ENCODE measurements at places on chromosomes 12 and 14.

DNA sequence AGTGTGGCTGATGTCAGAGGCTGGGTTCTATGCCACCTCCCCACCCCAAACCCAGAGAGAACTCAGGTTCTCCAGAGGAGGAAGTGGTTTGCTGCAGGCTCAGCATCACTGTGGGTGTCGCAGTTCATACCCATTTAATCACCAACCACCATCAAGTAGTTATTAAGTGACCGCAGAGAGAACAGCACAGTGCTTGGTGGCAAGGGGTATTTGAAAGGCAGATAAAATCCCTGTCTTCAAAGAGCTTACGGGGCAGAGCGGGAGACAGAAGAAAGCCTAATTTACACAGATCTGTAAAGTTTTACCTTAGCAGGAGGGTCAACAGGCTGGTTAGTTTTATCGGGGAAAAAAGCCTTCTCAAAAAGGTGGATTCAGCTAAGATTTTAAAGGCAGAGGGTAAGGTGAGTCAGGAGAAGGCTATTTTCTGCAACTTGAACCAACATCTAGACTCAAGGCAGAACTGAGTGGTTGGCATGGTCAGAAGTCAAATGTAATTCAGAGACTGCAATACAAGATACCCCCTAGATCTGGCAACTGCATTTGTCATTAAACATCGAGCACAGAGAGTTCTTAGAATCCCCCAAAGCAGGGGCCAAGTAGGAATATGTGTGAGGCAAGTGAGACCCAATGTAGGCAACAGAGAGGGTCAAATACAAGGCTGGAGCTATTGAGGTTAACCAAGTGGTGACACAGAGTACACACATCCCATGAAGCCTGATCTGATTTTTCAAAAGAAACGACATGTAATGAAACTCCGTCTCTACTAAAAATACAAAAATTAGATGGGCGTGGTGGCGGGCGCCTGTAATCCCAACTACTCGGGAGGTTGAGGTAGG lies 13.2 kb downstream of the PXN start:
- peaks cover 13% of the 10 kb centered on the region for H3K36me3 ChIP-seq
- H3K27ac ChIP-seq = peak overlapping the region; percentile 91
- H3K4me1 ChIP-seq = peaks cover 51% of the 10 kb centered on the region
- H3K27me3 ChIP-seq = peaks cover 6% of the 10 kb centered on the region
- H3K4me3 ChIP-seq = no peak overlapping the region

DNA sequence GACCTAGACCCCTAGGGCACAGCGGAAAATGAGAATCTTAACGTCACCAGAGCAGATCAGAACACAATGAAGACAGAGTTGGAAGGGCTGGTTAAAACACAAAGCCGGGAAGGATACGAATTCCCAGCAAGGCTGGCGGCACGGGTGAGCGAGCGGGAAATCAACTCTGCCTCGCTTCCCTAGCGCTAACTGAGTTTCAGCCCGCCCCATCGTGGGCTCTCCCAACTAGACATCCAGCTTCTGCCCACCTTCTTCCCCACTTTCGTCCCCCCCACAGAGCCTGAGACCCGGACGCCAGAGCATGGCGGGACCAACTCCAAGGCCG lies 377 bp downstream of the CCNT1 start:
- peaks cover 38% of the 10 kb centered on the region for H3K4me1 ChIP-seq
- H3K36me3 ChIP-seq = peaks cover 40% of the 10 kb centered on the region
- peak; percentile 31 for DNase-seq
- H3K27ac ChIP-seq = peak overlapping the region; percentile 99
- H3K4me3 ChIP-seq = peak overlapping the region; percentile 92

DNA sequence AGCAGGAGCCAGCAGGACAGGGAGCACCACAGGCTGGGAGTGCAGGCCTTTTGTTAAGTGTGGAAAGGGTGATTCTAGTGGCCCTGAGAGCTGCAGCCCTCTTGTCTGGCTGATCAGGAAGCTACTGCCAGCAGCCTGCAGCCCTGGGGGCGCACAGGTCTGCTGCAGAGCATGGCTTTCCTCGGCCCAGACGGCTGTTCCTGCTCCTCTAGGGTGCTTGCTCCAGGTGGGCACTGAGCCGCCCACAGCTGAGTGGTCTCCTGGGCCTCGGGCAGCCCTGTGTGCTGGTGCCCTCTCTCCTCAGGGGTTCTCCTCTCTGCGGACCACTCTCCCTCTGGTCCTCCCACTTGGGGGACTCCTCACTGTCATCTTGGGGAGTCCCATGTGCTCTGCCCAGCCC lies 18.9 kb downstream of the CCDC88C start:
- no peak overlapping the region for H3K4me3 ChIP-seq
- no peak for DNase-seq
- peaks cover 25% of the 10 kb centered on the region for H3K36me3 ChIP-seq
- peaks cover 6% of the 10 kb centered on the region for H3K27me3 ChIP-seq
- H3K4me1 ChIP-seq = peaks cover 87% of the 10 kb centered on the region

DNA sequence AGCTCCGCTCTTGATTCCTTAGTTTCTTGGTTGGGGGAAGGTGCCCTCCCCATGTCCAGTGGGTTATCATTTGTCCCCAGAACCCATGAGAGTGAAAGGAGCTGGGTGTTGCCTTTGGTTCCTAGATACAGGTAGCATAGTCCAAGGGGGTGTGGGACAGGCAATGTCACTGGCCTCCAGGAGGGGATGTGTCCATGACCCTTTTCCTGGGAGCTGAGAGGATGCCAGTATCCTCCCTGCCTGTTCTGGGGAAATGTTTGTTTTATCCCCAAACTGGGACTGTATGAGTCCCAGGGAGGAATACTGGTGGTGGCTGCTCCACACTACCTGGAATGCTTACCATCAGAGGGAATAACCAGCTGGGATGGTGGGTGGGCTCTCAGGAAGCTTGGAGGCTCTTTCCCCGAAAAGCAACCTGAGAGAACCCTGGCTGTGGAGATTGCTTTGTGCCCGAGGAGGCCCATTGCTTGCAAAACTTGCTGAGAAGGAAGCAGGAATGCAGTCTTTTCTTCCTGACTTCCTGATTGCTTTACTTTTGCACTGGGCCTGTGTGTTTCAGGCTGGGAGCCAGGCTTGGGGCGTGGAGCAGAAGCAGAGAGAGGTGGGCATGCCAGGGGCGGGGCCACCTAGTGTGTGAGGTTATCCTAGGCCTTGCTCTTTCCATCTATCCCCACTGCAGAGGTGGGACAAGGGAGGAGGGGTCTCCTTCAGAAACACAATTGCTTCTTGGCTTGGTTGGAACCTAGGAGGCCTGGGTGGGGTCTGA lies 715 bp upstream of the SLC10A1 start:
- DNase-seq = no peak
- no peaks in the 10 kb centered on the region for H3K36me3 ChIP-seq
- no peak overlapping the region for H3K27ac ChIP-seq
- H3K4me1 ChIP-seq = peaks cover 14% of the 10 kb centered on the region

GRCh38 chr12:52715416-52715815 lies 12.1 kb upstream of the KRT77 start:
- peaks cover 17% of the 10 kb centered on the region for H3K4me1 ChIP-seq
- DNase-seq = peak; percentile 14
- peak overlapping the region; percentile 66 for H3K4me3 ChIP-seq
- H3K36me3 ChIP-seq = no peaks in the 10 kb centered on the region
- no peak overlapping the region for H3K27ac ChIP-seq
- peaks cover 43% of the 10 kb centered on the region for H3K27me3 ChIP-seq

DNA sequence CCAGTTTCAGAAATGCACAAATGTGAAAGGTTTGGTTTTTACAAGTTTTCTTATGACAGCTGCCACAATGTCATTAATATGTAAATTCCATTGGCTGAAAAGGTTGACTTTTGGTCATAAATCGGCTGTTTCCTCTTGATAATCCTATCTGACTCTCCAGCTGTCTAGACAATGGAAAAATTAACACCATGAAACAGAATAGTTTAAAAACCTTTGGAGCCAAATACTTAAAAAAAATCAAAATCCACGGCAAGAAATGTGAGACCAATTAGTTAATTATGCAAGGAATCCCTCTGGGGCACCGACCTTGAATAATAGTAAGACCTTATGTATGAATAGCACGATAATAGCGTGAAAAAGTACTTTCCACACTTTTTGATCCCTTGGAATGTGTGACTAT lies 138.0 kb downstream of the ZNF664 start:
- no peak for DNase-seq
- H3K4me3 ChIP-seq = no peak overlapping the region
- peaks cover 3% of the 10 kb centered on the region for H3K27me3 ChIP-seq
- peaks cover 11% of the 10 kb centered on the region for H3K36me3 ChIP-seq
- H3K27ac ChIP-seq = no peak overlapping the region

DNA sequence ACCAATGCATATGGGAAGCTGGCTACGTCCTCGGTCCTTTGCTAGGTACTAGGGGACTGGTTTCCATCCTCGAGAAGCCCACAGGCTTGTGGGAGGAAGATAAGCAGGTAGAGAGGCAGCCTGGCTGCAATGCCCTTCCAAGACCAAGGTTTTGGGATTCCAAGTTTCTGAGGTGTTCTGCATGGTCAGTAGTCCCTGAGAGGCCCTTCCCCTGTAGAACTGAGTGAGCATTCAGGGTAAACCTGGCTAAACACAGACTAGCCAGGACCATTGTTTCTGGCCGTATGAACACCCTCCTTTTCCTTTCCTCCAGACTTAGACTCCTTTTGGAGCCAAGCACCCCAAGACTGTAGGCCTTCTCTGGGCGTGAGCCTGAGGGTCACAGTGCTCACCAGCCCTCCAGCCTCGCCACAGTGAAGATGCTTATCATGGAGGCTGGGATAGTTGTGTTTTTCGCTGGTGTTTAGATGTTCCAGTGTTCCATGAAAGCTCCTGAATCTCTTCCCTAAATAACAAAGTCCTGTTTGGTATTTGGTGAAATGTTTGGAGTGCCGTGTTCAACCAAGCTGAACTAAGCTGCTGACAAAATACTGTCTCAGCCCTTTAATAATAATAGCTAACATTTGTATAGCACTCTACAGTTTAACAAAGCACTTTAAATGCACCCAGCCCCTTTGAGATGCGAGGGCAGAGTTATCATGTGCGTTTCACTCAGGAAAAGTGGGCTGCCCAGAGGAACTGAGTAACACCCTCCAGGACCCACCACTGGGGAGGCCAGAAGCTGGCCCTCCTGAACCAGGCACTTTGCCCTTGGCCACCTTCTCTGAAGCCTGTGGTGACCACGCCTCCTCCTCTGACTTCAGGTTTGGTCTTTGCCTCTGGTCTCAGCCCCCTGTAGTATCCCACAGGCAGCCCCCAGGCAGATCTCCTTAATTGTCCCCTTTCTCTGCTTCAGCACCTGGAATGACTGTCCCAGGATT lies 284.5 kb downstream of the CACNA1C start:
- peaks cover 70% of the 10 kb centered on the region for H3K4me1 ChIP-seq
- peaks cover 3% of the 10 kb centered on the region for H3K27me3 ChIP-seq
- no peak for DNase-seq

All from nephron progenitor cell (in vitro differentiated cells).